Esophagus mucosa (tissue), 1 donor: ENCODE measurements at places on chromosomes 5 and 9. TPM values are rescaled to one million over a fixed set of nuclear protein-coding genes. Genes with fewer than 3 reads are reported as not detected.

CTXN3 gene
- total RNA-seq, result 0.24 TPM

RNF208 gene
- total RNA-seq, result 11.2 TPM

BHMT2 gene
- total RNA-seq, result 0.72 TPM

TMEM232 gene
- total RNA-seq, result 0.56 TPM

NMUR2 gene
- not detected for total RNA-seq

ITGA1 gene
- 5.1 TPM for total RNA-seq

PSD2 gene
- total RNA-seq, result not detected

UGT3A1 gene
- not detected for total RNA-seq

NUDT12 gene
- total RNA-seq, result 8.4 TPM

HTR4 gene
- total RNA-seq, result 0.08 TPM

EXOSC3 gene
- 27.3 TPM for total RNA-seq

FYB1 gene
- total RNA-seq, result 64.7 TPM

FXN gene
- total RNA-seq, result 7.8 TPM

SPATA31C2 gene
- total RNA-seq, result not detected

NFIB gene
- total RNA-seq, result 37.2 TPM

ADAMTS12 gene
- total RNA-seq, result 0.52 TPM

TMEM141 gene
- total RNA-seq, result 102 TPM

NUTM2G gene
- total RNA-seq, result not detected

GHR gene
- 2.4 TPM for total RNA-seq

IL33 gene
- 30.9 TPM for total RNA-seq

TRIM36 gene
- 1.2 TPM for total RNA-seq

TNFSF15 gene
- 1.7 TPM for total RNA-seq

SUSD3 gene
- 0.96 TPM for total RNA-seq

VCP gene
- 158 TPM for total RNA-seq

PCDHGA4 gene
- 0.48 TPM for total RNA-seq

EQTN gene
- total RNA-seq, result not detected

CCL21 gene
- 18.5 TPM for total RNA-seq

HRCT1 gene
- total RNA-seq, result 1.2 TPM

FOXD4L4 gene
- total RNA-seq, result 0.52 TPM

EGR1 gene
- 35.1 TPM for total RNA-seq

OR13C2 gene
- total RNA-seq, result not detected

SNX2 gene
- 40.4 TPM for total RNA-seq

BARHL1 gene
- not detected for total RNA-seq

LCN12 gene
- total RNA-seq, result 0.80 TPM

AQP3 gene
- total RNA-seq, result 1,467 TPM

RNF130 gene
- total RNA-seq, result 13.7 TPM

KLF4 gene
- 113 TPM for total RNA-seq

TMOD1 gene
- 0.60 TPM for total RNA-seq

ALDH7A1 gene
- total RNA-seq, result 118 TPM

PLCXD3 gene
- total RNA-seq, result 0.48 TPM

TMEM8B gene
- 1.7 TPM for total RNA-seq

TAF1L gene
- not detected for total RNA-seq

CENPH gene
- 9.8 TPM for total RNA-seq

NTRK2 gene
- total RNA-seq, result 9.8 TPM
